Chondrocyte (in vitro differentiated cells): ENCODE measurements at places on chromosomes 5 and 9. TPM values are rescaled to one million over a fixed set of nuclear protein-coding genes. Genes with fewer than 3 reads are reported as not detected.

DNA sequence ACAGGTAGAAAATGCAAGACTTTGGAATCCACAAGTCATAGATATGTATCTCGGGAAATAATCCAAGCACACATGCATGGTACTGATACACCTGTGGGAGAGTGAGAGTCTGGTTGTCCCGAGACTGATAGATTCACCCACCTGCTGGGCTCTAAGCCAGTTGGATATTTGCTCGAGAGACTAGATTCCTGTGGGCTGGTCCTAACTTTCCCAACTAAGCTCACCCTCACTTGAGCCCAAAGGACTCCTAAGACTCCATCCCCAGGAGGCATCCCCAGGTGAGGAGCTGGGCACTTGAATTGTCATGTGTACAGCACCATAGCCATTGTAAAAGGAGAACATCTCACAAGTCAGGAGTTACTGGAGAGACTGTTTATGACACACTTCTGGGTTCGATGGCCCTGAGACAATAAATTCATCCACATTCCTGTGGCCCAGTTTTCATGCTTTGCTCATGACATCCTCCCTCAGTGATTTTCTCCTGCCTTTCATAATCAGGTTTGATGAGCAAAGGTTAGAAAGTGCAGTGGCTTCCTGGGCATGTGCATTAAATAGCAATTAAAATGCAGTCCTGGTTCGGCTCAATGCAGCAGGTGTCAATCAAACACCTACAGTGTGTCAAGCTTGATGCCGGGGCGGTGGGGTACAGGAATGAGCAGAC, 18.1 kb downstream of the SLC1A1 start:
- H3K27me3 ChIP-seq: no peaks in the 10 kb centered on the region
- DNase-seq: no peak
- H3K27ac ChIP-seq: peak overlapping the region; percentile 45
- no peak overlapping the region for H3K4me3 ChIP-seq
- H3K36me3 ChIP-seq: peaks cover 4% of the 10 kb centered on the region
- peaks cover 22% of the 10 kb centered on the region for H3K4me1 ChIP-seq

DNA sequence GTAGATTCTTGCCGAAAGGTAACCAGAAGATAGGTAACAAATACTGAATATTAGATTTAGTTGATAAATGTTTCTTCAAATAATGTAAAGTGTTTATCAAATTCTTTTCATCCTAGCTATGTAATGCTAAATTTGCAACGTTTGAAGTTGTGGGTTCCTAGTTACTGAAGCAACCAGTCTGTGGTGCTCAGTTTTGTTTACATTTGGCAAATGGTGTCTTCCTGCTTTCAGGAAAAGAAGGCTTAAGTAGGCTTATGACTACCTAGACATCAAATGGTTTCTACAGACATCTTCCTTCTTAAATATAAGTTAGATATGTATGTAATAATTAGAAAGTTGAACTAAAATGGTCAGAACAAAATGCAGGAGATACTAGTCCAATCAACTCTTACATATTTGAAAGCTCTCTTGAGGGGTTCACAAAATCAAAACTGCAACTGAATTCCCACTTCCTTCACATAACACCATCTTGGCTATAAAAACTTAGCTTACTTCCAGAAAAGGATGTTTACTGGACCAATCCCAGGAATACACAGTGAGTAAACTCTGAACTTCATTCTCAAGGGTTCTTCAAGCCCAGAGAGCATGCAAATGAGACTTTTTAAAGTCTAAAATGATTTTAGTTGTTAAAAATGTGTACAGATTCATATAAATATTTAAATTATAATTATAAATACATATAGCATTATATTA, 125.7 kb upstream of the ITGA1 start:
- peaks cover 15% of the 10 kb centered on the region for H3K4me1 ChIP-seq
- H3K4me3 ChIP-seq: no peak overlapping the region
- H3K27ac ChIP-seq: no peak overlapping the region
- no peak for DNase-seq
- H3K27me3 ChIP-seq: no peaks in the 10 kb centered on the region

GRCh38 chr9:125428902-125429467, 167.4 kb downstream of the GAPVD1 start:
- no peaks in the 10 kb centered on the region for H3K4me1 ChIP-seq
- H3K36me3 ChIP-seq: no peaks in the 10 kb centered on the region
- H3K27me3 ChIP-seq: no peaks in the 10 kb centered on the region
- no peak overlapping the region for H3K27ac ChIP-seq
- H3K4me3 ChIP-seq: no peak overlapping the region

DNA sequence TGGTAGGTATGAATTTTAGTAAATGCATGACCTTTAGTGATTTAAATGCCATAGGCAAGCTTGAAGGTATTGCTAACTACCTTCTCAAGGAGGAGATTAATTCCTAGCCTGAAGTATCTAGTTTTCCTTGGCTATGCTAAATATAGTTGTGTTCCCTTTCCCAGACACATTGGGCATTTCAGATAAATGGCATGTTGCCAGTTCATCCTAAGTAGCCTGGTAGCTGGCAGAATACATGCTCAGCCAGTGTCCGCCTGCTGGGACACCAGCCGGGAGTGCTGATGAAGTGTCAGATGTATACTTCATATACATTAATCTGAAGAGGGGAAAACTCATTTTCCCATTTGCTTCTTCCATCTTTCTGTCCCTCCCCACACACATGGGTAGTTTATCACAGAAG, 196.9 kb downstream of the MAST4 start:
- DNase-seq: no peak
- H3K4me1 ChIP-seq: no peaks in the 10 kb centered on the region
- peaks cover 2% of the 10 kb centered on the region for H3K36me3 ChIP-seq
- no peak overlapping the region for H3K27ac ChIP-seq
- H3K27me3 ChIP-seq: peaks cover 22% of the 10 kb centered on the region

GRCh38 chr9:114206221-114206789, 51.0 kb downstream of the COL27A1 start:
- no peak overlapping the region for H3K4me3 ChIP-seq
- H3K36me3 ChIP-seq: peaks cover 24% of the 10 kb centered on the region
- H3K27me3 ChIP-seq: no peaks in the 10 kb centered on the region

DNA sequence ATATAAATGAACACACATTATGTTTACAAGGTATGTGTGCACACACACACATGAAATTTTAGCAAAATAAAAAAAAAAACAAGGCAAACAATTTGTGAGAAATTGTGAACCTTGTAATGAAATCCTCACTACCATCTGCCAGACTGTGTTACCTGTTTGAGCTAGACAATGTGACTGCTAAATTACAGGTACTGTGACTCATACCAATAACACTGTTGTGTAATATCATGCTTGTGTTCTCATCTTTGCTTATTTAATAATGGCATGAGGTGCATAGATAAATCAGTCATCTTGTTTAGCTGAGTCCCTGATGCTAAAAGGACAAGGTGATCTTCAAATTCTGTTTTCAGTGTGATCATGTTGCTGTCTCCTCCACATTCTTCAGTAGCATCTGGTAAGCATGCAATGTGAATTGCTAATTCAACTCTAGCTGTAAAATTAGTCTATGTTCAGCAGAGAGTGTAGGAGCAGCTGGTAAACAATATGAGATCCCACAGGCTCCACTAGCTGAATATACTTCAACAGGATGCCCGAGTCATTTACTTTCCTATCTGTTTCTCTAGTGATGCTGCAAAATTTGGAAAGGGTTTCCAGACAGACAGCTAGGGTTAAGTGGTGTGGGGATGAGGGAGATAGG, 966.3 kb upstream of the C9orf72 start:
- H3K27ac ChIP-seq: no peak overlapping the region
- no peaks in the 10 kb centered on the region for H3K4me1 ChIP-seq
- no peak overlapping the region for H3K4me3 ChIP-seq
- H3K27me3 ChIP-seq: no peaks in the 10 kb centered on the region
- DNase-seq: no peak
- H3K36me3 ChIP-seq: no peaks in the 10 kb centered on the region

Gene LHX2
- 0.20 TPM in 1 of 3 replicates, not detected in the others for total RNA-seq

- no peak for DNase-seq
- H3K36me3 ChIP-seq: peaks cover 2% of the 10 kb centered on the region
- peaks cover 35% of the 10 kb centered on the region for H3K4me1 ChIP-seq
- no peak overlapping the region for H3K4me3 ChIP-seq
- H3K27me3 ChIP-seq: no peaks in the 10 kb centered on the region
These were observed 16.1 kb downstream of the ZNF608 start for GRCh38 chr5:124730381-124730780.

DNA sequence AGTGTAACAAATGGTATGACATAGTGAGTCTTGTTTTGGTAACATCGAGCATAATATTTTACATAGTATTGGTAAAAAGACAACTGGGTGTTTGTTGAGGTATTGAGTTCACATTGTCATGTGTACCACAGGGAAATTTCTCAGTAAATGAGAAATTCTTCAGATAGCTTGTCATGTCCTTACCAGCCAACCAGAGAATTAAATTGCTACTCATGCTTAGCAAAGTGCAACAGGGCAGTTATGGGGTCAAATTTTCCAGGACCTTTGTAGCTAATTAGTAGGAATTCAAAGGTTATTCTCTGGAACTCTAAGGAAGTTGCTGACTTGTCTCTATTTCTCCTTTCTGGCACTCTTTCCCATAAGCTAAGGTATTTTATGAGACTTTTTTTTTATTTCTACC, 595.7 kb downstream of the EFNA5 start:
- H3K27me3 ChIP-seq: no peaks in the 10 kb centered on the region
- no peak for DNase-seq
- H3K4me1 ChIP-seq: no peaks in the 10 kb centered on the region
- peaks cover 3% of the 10 kb centered on the region for H3K36me3 ChIP-seq
- no peak overlapping the region for H3K27ac ChIP-seq
- no peak overlapping the region for H3K4me3 ChIP-seq

DNA sequence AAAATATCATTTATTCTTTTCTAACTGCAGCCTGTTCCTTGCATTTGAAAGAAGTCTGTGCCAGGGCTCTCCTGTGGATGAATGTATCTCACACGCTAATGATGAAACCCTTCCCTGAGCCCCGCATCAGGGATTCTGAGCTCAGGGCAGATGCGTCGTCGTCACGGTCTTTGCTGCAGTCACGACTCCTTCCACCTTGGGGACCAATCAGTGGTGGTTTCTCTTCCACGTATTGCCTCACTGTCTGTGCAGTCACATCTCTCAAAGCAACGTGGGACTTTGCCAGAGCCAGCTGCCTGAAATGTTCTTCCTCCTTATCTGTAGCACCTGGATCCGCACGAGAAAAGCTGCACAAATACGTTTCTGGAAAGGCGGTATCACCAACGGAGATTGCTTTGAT, 13.9 kb upstream of the UBE2QL1 start:
- peaks cover 23% of the 10 kb centered on the region for H3K27me3 ChIP-seq
- no peak overlapping the region for H3K4me3 ChIP-seq
- no peaks in the 10 kb centered on the region for H3K4me1 ChIP-seq
